ENCODE measurements at places on chromosomes 5 and 9.

DNA sequence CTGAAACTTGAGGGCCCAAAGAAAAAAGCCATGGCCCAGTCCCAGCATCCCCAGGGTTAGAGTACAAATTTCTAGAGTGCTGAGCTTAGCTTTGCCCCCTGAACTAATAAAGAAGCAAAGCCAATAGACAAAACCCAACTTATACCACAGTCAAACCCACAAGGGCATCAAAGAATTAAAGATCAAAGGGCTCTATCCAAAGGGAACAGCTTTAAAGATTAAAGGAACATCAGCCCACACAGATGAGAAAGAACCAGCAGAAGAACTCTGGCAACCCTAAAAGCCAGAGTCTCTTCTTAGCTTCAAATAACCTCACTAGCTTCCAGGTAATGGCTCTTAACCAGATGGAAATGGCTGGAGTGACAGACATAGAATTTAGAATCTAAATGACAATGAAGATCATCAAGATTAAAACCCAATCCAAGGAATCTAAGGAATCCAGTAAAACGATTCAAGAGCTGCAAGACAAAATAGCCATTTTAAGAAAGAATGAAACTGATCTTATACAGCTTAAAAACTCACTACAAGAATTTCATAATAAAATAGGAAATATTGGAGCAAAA, 93.9 kb downstream of the YIPF5 start:
- no peak for DNase-seq

GRCh38 chr5:176360894-176361436, 599 bp downstream of the KIAA1191 start:
- peak; percentile 50 for DNase-seq

- no peak for DNase-seq
These were observed 64.5 kb downstream of the ARSB start for GRCh38 chr5:78920604-78921003.

DNA sequence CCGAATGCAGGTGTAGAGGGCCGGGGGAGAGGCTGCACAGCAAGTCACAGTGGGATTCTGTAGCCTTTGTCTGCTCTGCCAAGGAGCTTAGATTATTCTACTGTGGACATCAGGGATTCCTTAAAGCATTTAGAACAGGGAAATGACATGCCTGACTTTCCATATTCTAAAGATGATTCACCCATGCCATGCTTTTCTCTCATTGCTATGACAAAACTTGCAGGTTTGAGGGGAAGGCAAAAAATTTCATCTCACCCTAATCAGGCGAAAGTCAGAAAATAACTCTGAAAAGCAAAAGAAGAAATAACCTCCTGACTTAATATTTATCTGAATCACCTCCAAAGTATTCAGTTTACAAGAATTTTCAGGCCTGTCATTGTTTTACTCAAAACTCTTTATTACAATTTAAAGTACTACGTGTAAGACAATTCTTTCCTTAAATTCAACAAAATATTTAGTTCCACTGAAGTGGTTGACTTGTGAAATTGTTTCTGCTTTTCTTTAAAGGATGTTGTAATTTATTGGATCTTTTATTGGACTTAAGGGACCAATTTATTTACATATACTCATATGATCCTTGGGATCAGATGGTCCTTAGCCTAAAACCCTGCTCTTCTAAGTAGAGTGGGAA, 30.0 kb upstream of the GAS1 start:
- DNase-seq: no peak

GRCh38 chr5:154159343-154159742, 31.2 kb upstream of the GALNT10 start:
- no peak for DNase-seq

DNA sequence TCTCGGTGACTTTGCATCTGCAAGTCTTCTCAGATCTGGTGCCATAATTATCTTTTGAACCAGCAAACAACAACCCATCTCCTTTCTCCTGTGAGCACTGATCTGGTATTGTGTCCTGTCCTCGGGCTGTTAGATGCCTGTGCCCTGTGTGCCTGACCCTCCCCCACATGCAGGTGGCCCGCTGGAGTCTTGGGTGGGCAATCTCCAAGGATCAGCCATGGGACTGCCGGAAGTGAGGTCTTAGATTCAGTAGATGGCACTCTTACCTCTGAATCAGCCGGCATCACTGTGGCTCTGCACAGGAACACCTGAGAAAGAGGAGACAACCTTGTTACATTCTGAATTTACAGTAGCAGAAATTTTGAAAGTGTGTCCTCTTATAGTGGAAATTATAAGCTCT, 172.4 kb downstream of the IRX2 start:
- no peak for DNase-seq

DNA sequence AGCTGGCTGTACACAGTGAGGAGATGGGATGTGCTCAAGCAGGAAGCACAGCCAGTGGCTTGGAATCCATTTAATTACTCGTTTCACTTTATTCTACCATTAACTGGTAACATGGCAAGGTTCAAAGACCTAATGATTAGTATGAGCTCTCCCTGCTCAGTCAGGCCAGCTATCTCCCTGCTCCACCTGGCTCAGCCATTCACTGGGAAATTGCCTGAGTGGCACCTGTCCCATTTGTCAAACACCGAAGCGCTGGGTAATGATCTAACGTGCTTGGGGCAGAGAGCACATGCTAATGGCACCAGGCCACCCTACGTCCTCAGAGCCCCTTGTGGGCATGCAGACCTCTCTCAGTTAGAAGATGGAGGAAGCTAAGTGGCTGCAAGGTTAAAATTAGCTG, 162.2 kb downstream of the TTLL11 start:
- DNase-seq: no peak

- DNase-seq: peak; percentile 37
These were observed 15.6 kb upstream of the IRF1 start for GRCh38 chr5:132506094-132506692.

GRCh38 chr9:94498801-94499453, 56.0 kb upstream of the PCAT7 start:
- no peak for DNase-seq

DNA sequence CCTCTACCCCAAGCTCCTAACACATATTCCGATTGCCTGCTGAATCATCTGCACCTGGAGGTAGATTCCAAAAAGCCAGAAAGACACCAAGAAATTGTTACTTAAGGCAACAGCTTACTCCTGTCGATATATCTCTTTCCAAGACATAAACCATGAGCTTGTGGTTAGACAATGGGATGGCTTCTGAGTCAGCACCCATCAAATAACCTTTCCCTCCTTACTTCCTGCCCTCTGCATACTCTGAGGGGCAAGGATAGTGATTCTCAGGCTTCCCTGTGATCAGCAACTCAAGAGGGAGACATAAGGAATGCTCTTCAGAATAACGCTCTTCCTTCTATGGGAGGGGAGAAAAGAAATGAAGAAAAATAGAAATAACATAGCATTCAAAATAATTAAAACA, 70.9 kb downstream of the TMEM215 start:
- no peak for DNase-seq

All from NCI-H446 (cell line).